ENCODE measurements at places on chromosomes 1 and 21. TPM values are rescaled to one million over a fixed set of nuclear protein-coding genes. Genes with fewer than 3 reads are reported as not detected.

DNA sequence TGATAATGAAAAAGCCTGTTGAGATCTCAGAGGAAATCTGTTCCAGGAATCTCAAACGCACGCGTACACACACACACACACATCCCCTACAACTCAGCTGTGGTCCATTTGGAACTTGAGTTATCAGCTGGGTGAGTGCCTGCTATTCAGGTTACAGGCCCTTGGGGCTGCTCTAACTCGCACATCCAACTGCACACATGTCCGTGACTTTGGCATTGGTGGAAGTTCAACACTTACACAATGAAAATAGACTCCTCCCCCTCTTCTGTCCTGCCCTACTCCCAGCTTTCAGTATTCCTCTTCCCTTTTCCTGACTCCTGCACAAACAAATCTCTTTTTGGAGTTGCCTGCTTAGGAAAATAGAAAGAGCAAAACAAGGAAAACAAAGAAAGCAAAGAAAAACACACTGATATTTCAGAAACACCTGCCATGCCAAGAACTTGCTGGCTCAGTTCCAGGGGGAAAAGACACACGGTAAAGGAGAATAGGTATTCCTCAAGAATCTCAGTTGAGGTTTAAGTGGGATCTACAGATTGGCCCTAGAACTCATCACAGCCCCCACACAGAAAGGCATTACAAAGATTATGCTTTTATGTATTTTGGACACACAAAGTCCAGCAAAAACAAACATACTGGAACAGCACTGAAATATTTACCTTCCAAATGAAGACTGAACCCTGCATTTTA lies 140.9 kb downstream of the TGFBR3 start:
- DNase-seq: no peak
- H3K36me3 ChIP-seq: peaks cover 45% of the 10 kb centered on the region
- no peak overlapping the region for H3K4me3 ChIP-seq
- peaks cover 95% of the 10 kb centered on the region for H3K4me1 ChIP-seq
- H3K27ac ChIP-seq: peak overlapping the region; percentile 32
- peaks cover 39% of the 10 kb centered on the region for H3K27me3 ChIP-seq

- peak overlapping the region; percentile 78 for H3K27ac ChIP-seq
- H3K36me3 ChIP-seq: no peaks in the 10 kb centered on the region
- peak; percentile 34 for DNase-seq
- peaks cover 65% of the 10 kb centered on the region for H3K4me1 ChIP-seq
Observed at GRCh38 chr1:26537951-26538352, 8.4 kb downstream of the RPS6KA1 start.

DNA sequence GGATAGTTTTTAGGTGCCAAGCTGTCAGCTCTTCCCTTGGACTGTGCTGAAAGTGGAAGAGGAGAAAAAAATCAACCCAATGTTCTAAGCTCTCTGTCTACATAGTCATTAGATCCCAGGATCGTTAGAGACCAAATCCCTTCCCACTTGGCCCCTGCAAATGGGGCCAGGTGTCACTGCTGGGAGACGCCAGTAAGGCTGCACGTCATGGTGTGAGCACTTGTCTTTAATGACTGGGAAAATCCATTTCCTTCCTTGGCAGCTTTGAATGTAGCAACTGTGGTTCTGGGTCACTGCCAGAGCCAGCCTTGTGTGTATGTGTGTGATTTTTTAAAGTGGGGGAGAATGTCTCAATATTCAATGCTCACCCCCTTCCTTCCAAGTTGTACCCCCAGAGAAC lies 59.9 kb downstream of the MAN1C1 start:
- peaks cover 55% of the 10 kb centered on the region for H3K4me1 ChIP-seq
- H3K27me3 ChIP-seq: peaks cover 8% of the 10 kb centered on the region
- peaks cover 6% of the 10 kb centered on the region for H3K36me3 ChIP-seq
- H3K4me3 ChIP-seq: peak overlapping the region; percentile 76

Gene OLIG2
- not detected for polyA plus RNA-seq

DNA sequence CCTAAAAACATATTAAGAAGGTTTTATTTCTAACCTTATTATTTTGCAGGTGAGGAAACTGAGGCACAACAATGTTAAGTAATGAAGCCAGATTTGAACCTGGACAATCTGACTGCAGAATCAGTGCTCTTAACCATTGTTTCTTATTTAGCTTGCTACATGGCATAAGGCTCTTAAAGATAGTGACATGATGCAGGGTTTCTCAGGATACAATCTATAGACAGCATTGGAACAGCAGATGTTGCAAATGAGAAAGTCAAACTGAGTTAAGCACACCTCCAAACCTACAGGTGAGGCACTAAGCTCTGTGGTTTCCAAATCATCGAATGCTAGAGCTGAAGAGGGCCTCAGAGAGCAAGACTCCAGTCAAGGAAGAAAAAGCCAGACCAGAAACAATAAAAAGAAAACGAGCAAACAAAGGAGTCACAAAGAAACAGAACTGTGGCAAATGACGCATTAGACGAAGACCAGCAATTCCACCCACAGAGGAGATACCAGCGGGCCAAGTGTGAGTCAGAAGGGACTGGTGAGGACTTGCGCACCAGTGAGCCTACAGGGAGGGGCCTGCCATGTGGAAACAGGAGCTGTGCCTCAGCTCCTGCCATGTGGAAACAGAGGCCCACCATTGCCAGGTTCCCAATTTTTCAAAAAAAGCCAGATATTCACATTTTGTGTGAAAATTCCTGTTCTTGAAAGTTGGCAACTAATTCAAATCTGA lies 14.4 kb downstream of the CD58 start:
- peaks cover 77% of the 10 kb centered on the region for H3K4me1 ChIP-seq
- H3K4me3 ChIP-seq: peak overlapping the region; percentile 13
- peak overlapping the region; percentile 93 for H3K27ac ChIP-seq
- no peaks in the 10 kb centered on the region for H3K36me3 ChIP-seq

All from immature natural killer cell (primary cell).